Naive thymus-derived CD4-positive, alpha-beta T cell (primary cell): ENCODE measurements at places on chromosomes 3 and 15.

DNA sequence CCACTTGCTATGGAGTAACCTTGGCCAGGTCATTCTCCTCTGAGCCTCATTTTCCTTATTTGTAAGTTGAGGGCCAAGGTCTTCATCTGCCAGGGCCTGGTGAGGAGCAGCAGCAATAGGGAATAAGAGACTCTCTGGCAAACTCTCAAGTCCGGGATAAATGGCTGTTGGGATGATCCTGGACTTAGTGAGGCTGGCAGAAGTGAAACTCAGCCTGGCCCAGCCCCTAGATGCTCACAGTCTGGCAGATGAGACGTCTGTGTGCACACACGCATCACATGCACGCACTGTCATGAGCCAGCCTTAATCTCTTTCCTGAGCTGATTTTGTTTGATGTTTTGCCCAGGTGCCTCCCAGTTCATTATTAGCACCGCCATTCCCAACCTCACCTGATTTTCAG, 26.8 kb downstream of the SLC6A6 start:
- no peak for DNase-seq

GRCh38 chr3:120338517-120338916, 10.6 kb downstream of the LRRC58 start:
- DNase-seq = no peak

- no peak for DNase-seq
These were observed 44.7 kb downstream of the USP50 start for GRCh38 chr15:50501815-50502214.

DNA sequence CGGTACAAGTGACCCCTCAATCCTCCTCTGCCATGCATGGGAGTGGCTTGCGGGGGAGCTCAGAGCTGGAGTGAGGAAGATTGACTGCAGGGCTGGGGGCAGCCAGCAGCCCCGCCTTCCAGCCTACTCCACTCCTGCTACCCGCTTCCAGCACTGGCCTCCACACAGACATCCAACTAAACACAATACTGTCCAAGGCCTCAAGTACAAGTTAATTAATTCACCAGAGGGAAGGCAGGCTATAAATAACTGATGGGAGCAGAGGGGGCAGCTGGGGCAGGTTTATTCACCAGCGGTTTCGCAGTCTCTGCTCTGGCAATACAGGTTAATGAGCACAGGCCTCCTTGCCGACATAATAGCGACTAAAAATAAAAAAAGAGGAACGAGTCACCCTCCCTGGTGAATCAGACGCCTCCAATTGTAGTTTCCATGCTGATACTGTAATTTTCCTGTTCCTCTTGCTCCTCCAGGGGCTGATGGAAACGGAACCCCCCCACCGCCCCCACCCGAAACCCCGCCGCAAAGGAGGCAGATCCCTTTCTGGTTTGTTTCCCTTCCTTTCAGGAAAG, 166.4 kb upstream of the TLE3 start:
- DNase-seq = no peak

GRCh38 chr3:177523872-177524438, 326.7 kb upstream of the TBL1XR1 start:
- no peak for DNase-seq

DNA sequence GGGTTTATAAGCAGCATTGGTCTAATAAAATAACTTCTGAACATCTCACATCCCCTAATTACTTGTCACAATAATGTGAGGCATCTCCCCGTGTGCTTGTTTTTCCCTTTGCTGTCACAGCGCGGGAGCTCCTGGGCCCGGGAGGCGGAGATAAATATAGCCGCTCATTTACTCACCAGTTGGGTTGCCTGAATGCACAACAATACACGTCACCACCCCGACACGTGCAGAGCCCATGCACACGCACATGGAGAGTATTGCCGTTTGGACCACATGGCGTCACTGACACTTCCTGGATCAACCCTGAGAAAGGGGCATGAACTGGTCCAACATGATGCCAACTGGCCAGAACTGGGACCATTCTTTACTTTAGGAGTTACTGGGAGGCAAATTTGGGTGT, 76.2 kb downstream of the MRPL46 start:
- no peak for DNase-seq

DNA sequence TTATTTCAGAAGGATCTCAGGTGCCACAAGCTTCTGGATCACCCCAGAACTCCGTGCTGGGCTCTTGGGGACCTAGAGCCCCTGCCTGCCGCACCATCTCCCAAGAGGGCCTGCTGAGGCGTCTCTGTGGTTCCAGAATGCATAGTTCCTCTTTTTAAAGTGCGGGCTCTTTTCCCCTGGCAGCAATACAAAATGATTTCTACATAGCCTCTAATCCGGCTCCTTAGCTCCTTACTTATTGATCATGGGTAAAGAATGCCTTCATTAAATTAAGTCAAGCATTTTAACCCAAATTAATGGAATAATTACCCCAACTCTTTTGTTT, 121.9 kb downstream of the ATP10A start:
- DNase-seq = no peak

DNA sequence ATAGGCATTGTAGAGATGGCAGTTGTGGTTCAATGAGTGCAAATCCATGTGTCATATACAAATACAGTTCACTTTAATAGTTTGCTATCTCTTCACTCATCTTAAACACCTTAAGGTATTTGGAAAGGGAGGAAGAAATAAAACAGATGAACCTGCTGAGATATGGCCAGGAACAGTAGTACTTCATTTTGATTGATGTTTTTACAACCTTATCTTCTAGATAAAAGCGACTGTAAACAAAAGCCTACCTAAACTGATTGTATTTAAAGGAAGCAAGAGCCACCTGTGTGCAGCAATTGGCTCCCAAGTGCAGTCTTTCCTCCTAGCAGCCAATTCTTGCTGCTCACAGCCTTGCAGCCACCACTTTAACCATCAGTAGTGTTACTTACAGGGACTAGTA, 217.7 kb downstream of the CDIN1 start:
- DNase-seq = no peak

DNA sequence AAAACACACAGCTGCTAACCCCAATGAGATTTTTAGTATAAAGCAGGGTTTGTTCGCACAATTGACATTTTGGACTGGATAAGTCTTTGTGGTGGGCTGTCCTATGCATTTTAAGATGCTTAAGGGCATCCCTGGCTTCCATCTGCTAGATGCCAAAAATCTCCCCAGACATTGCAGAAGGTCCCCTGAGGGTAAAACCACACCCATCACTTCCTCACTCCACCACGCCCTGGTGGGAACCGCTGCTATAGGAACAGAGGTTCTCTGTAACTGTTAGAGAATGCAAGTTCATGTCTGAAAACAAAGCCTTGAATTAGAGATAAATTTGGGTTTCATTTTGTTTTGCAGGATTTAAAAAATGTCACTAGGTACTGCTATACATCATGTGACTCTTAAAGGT, 67.7 kb downstream of the ARHGEF26 start:
- no peak for DNase-seq

DNA sequence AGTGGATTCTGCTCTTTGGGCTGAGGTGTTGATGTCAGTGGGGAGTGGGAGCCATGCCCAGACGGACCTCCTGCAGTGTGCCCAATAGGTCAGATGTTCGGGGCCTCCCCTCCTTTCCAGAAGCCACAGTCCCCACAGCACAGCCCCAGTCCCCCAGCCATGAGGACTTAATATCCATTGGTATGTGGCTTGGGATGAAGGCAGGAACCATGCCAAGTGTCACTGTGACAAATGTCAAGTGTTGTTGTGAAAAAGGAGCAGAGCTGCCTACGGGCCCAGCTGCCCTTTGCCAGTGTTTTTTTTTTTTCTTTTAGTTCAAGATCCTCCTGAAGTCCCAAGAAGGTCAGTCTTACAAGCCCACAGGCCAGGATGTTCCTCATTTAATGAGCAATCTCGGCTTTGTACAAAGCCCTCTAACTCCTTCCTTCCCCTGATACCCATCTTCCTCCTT, 12.2 kb downstream of the SEMA3G start:
- no peak for DNase-seq

- no peak for DNase-seq
These were observed 21.7 kb downstream of the RPLP1 start for GRCh38 chr15:69474291-69474690.
